ENCODE measurements at places on chromosomes 12 and 14.

- no peak for DNase-seq
Measured at GRCh38 chr14:64689289-64689688, 14.9 kb upstream of the PLEKHG3 start.

DNA sequence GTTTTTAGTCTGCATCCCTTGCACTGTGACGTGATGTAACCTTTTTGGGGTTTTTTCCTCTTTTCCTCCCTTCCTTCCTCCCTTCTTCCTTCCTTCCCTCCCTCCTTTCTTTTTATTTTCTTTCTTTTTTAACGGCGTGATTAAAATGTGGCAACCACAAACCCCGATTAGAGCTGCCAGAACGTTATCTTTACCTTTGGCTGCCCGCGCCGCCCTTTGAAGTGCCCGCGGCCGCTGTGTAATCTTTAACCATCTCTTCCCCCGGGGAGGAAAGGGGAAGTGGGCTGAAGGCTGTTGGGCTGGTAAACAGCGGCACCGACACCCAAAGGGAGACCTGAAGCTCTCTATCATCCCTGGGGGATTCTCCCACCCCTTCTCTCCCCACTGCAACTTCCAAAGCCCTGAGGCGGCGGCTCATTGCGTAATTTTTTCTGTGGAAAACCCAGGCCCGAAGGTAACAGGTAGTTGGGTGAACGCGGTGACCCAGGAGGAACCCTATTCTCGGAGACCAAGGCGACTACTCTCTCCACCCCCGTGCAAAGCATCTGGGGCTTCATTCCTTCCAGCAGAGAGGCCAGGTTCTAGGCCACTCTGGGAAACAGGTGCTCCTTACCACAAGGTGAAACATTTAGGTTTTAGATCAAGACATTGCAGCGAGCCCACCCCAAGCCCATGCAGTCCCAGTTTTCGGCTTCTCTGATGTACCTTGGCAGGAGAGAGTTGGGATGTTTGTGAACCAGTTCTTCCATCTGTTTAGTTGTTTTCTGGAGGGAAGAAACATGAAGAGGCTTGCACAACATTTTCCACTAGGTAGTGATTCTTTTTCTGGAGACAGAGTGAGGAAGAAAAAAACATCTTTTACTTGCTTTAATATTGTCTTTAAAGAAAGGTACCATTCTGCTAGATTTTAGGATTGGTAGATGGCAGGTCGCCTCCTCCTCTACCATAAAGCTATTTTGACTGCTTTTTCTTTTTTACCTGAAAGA, 1.5 kb downstream of the LGR5 start:
- DNase-seq, result peak; percentile 58

- DNase-seq, result no peak
Measured at GRCh38 chr12:106113042-106113441, 25.7 kb downstream of the NUAK1 start.

DNA sequence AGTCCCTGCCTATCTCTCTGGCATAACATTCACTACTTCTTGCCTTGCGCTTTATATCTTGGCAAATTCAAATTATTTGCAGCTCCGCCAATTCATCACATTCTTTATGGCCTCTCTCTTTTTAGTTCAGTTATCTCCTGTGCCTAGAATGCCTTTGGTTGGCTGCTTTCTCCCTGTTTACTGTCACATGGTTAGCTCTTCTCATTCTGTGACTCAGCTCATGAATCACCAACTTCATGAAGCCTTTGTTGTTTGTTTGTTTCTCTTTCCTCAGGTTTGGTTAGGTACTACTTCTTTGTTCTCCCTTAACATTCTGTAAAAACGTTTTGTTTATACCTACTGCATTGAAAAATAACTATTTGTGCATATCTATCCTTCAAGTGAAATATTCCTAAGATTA, 376.5 kb upstream of the GARIN6 start:
- no peak for DNase-seq

DNA sequence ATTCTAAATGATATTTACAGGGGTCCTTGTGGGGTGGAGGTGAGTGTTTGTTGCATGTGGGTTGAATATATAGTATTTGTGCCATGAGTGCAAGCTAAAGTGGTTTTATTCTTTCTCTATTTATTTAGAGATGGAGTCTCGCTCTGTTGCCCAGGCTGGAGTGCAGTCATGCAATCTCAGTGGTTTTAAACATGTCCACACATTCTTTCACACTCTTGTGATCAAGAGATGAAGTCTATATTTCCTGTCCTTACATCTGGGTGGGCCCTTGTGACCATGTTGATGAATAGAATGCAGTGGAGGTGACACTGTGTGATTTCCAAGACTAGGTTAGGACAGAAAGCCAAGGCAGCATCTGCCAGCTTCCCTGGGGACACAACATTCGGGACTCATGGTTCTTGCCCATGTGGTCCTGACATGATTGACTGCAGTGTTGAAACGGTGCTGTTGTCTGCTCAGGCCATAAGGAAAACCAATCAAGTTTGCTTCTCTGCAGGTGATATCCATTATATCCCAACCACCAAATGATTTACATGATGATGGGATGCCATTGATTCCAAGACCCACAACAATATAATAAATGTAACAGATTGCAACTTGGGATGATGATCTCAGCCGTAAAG, 172.6 kb downstream of the SUDS3 start:
- no peak for DNase-seq

DNA sequence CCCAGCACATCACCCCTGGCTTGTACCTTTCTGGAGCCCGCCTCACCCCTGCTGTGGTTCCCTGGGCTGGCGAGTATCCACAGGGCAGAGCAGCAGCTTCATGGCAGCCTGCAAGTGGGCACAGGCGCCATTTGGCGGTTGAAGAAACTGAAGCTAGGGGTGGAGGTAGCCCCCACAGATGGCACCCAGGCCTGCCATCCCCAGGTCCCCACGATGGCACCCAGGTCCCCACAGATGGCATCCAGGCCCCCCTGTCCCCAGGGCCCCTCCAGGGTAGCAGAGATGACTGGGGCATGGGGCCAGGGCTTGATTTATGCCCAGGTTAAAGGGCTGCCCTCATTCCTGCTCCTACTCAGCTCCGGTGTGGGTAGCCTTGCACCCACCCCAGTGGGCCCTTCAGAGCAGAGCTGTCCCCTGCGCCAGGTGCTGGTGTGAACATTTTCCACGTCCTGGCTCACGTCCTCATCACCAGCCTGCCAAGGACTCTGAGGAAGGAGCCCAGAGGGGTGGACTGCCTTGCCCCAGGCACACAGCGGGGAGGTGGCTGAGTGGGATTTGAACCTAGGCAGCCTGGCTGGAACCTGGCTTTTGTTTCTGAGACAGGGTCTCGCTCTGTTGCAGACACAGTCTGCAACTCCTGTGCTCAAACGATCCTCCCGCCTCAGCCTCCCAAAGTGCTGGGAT, 8.7 kb downstream of the MMP17 start:
- no peak for DNase-seq

DNA sequence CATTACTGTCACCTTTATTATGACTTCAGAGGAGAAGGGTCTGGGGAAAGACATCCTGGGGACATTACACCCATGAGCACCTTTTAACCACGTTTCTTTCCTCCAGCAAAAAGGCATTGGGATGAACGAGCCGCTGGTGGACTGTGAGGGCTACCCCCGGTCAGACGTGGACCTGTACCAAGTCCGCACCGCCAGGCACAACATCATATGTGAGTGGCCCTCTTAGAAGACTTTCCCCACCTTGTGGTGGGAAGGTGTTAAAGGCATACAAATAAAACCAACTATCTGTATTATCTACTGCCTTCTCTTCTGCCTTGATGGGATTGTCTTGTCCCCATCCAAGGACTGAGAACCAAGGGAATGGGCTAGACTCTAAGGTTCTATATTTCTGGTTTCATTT, 6.0 kb downstream of the PSMD9 start:
- DNase-seq, result peak; percentile 42

GRCh38 chr14:51327376-51327775, 87.3 kb downstream of the TMX1 start:
- no peak for DNase-seq

GRCh38 chr12:97177481-97177880, 270.4 kb downstream of the NEDD1 start:
- DNase-seq, result no peak

GRCh38 chr12:49017891-49018260, 700 bp downstream of the PRKAG1 start:
- no peak for DNase-seq

- DNase-seq, result no peak
Measured at GRCh38 chr12:16272222-16272621, 5.3 kb downstream of the SLC15A5 start.

DNA sequence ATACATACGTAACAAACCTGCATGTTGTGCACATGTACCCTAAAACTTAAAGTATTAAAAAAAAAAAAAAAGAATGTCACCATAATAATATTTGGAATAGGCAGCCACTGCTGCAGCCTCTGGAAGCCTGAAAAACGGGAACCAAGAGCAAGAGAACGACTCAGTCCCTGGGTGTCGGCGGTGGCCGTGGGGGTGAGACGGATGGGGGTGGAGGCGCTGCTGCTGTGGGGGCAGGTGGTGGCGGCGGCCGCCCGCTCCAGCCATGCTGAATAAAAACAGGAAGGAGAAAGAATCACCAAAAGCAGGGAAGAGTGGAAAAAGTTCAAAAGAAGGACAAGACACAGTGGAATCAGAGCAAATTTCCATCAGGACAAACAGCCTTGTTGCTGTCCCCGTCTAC, 46.9 kb downstream of the ZFYVE21 start:
- DNase-seq, result no peak

DNA sequence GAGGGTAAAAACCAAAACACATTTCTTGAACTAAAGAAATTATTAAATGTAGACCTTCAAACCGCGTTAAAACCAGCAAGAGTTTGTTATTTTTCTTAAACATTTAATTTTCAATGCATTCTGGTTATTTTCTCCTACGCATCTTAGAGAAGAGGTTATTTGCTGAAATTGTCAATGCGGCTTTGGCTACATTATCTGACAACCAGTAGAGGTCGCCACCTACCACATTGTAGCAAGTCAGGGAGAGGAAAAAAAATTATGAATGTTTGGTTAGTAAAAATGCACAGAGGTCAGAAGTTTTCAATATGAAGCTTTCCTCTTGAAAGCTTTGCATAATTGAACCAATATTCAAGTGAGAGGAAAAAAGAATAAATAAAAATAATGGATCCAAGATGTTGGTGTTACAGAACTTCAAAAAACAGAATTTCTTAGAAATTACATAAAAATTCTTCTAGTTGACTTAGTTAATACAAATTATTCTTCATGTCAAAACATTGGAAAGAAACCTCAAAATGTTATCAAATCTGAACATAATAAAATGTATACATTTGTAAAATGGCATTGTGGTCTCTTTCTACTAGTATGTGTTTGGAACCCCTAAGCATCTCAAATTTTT, 159.4 kb upstream of the TMTC2 start:
- DNase-seq, result peak; percentile 12

GRCh38 chr14:65224799-65225198, 122.5 kb upstream of the MAX start:
- no peak for DNase-seq

DNA sequence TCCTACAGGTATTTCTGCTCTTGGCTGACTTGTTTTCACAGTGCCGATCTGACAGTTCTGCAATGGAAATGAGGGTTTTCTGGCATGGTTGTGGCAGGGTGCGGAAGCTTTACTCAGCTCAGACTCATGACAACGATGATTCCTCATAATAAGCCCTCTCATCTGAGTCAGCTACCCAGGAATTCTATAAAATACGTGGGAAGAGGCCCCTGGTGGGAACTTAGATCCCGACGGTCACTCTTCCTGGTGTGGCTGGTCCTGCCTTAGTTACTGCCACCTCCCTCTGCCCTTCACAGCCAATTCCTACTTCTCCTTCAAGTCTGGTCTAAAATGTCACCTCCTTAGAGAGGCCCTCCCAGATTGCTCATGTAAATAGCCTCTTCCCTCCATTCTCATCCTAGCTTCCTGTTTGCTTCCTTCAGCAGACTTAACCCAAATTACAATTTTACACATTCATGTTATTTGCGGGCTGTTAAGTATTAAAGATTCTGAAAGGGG, 104.2 kb upstream of the MAP1LC3B2 start:
- DNase-seq, result no peak

- DNase-seq, result no peak
Measured at GRCh38 chr12:131720921-131721320, 10.0 kb downstream of the SFSWAP start.

DNA sequence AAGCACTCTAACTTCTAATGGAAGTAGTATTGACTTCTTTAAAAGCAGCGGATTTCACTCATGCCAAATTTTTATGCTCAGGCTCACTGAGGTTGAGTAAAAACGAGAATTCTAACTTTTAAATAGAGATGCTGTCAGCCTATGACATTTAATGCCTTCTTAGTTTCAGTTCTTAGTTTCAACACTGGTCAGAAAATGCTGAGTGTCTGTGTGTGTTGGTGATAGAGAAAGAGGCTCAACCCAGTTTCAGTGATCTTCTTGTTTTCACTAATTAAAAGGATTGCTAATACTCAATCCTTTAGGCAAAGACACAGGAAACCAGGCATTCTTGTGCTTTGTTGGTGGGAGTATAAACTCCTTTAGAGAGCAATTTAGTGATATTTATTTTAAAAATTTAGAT, 31.0 kb downstream of the PEBP1 start:
- DNase-seq, result no peak

GRCh38 chr14:101706509-101707067, 54.9 kb upstream of the PPP2R5C start:
- DNase-seq, result no peak

GRCh38 chr12:5650829-5651461, 219.0 kb downstream of the NTF3 start:
- no peak for DNase-seq

GRCh38 chr14:64910847-64911495, 3.3 kb upstream of the CHURC1 start:
- DNase-seq, result no peak

DNA sequence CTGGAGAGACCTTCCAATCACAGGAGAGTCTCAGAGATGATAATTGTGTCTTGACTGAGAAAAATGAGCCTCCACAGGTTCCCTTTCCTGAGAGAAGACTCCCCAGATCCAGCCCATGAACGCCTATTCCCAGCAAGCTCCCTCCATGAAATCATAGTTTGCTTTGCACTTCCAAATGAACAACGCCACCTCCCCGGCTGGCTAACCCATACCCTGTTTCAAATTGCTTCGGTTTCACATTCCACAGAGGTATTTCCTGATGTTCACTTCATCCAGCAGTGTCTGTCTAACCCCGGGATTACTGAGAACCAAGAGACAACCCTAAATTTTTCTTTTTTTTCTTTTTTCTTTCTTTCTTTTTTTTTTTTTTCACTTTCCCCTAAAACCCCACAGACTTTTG, 124.1 kb upstream of the RFLNA start:
- DNase-seq, result no peak

DNA sequence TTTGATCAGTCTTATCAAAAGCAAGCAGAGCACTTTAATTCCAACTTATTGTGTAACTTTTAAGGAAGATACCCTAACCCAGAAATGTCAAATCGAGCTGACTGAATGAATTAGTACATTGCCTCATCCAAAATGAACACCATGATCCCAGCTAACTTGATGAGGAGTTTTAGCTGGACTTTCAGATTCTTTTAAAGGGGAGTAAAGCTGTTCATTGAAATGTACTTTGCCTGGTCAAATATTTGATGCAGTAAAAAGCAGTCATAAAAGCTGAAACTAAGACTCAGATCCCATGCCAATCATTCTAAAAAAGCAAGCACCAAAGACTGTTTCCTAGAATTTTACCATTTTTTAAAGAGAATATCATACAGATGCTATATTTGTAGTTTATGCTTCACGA, 114.1 kb downstream of the FSCB start:
- DNase-seq, result no peak
